Spinal cord (tissue), 10 donors: ENCODE measurements at places on chromosomes 7 and 10.

DNA sequence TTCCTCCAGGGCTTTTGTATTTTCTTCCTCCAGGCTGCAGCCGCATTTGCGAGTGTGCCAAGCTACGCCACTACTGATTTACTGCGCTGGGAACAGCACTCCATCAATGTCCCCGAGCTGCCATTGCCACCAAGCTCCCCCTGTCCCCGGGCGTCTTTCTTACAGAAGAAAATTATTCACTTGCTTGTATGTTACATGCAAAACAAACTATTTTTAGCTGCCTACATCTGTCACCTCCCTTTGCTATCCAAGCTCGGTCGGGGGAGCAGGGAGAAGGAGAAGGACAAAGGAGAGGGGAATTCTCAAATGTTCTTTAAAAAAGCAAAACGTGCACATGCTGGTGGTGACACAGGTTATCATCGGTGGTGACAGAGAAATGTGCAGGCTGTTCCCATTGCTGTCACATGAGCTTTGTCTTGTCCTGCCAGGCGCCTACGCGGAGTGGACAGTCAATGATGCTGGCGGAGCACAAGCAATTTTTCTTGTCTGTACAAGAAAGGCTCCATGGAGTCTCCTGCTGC, 93.1 kb downstream of the ADARB2 start:
- DNase-seq: no peak

DNA sequence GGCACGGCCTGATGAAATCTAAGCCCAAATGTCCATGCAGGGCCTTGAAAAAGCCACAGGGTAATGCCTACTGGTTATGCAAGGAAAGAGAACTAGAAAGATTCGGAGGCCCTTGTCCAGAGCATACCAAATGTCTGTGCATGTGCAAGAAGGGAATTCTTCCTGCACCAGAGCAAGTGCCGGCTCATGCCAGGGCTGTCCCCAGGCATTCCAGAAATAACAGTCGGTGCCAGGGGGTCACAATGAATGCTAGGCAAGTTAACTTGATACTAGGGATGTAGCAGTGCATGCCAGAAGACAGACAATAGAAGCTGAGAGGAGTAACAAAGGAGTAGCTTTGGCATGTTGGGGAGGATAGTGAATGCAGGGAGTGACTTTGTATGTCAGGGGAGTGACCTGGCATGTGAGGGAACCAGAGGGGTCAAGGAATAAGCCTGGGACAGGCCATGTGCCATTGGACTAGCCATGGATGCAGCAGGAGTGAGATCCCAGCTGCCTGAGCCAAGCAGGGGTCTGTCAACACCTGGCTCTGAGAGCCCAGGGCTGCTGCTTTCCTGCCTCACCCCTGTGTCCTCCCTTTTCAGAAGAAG, 119.5 kb upstream of the UNC5B start:
- DNase-seq: no peak

GRCh38 chr7:38396852-38397251, 123.4 kb upstream of the TARP start:
- no peak for DNase-seq

GRCh38 chr10:93074147-93074596, 479 bp downstream of the CYP26A1 start:
- DNase-seq: no peak

DNA sequence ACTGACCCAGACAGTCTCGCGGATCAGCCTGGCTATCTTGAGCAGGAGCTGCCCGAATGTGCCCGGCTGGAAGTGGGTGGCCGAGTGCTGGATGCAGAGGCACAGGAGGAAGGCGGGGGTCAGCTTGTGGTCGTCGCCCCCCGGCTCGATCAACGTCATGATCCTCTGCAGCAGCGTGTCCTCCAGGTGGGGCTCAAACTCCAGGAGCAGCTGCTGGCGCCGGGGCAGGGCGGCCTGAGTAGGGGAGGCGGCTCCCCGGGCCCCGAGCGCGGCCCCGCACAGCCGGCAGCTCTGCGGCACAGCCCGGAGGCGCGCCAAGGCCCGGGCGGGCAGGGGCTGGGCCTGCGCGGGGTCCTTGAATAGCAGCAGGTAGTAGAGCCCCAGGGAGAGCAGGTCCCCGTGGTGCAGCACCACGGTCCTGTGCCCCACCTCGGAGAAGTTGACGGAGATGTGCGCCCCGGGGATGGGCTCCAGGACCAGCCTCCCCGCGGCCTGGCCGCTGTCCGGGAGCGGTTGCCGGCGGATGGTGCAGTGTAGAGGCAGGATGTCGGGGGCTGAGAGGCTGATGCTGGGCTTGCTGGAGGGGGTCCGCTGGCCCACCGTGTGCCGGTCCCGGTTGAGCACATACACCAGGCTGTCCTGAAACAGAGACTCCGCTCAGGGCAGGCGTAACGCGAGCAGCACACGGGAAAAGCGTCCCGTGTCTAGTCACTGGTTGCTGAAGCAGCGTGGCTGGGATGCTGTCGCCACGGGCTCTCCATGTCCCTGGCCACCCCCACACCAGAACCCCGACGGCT, 27.0 kb downstream of the PAPOLB start:
- no peak for DNase-seq

GRCh38 chr7:7323921-7324320, 141.6 kb downstream of the C1GALT1 start:
- no peak for DNase-seq

- DNase-seq: no peak
Measured at GRCh38 chr10:29671228-29671780, 36.5 kb upstream of the SVIL start.

GRCh38 chr10:124465003-124465776, 3.6 kb downstream of the LHPP start:
- DNase-seq: no peak

DNA sequence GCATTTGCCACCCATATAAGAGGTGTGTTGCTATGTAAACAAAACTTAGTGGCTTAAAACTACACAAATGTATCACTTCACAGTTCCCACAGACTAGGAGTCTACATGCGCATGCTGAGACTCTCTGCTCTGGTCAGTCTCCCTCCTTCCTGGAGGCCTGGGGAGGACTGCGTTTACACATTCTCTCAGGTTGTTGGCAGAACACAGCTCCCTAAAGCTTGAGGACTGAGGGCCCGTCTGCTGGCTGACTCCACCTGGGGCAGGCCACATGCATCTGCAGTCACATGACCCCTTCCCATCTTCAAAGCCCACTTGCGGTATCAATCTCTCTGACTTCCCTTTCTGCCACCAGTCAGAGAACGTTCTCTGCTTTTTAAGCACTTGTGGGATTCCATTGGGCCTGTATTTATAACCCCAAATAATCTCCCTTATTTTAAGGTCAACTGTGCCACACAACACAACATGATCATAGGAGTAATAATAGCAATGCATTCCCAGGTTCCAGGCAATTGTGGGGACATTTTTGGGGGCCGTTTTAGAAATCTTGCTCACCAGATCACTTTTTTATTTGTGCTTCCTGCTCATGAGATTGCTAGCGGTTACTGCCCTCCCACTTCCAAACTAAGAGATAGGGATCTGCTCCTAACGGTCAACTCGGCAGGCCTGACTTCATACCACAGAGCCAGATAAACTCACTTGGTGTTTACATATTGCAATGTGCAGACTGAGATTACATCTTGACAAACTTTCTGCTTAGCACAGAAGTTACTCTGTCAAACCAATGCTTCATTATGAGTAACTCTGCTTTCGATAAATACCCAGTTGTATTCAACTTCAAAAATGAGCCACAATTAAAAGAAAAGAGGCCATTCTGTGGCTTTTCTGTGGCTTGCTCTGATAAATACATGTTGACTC, 96.3 kb downstream of the ALOX5 start:
- DNase-seq: no peak

- no peak for DNase-seq
Measured at GRCh38 chr10:18650404-18650997, 886 bp downstream of the NSUN6 start.

DNA sequence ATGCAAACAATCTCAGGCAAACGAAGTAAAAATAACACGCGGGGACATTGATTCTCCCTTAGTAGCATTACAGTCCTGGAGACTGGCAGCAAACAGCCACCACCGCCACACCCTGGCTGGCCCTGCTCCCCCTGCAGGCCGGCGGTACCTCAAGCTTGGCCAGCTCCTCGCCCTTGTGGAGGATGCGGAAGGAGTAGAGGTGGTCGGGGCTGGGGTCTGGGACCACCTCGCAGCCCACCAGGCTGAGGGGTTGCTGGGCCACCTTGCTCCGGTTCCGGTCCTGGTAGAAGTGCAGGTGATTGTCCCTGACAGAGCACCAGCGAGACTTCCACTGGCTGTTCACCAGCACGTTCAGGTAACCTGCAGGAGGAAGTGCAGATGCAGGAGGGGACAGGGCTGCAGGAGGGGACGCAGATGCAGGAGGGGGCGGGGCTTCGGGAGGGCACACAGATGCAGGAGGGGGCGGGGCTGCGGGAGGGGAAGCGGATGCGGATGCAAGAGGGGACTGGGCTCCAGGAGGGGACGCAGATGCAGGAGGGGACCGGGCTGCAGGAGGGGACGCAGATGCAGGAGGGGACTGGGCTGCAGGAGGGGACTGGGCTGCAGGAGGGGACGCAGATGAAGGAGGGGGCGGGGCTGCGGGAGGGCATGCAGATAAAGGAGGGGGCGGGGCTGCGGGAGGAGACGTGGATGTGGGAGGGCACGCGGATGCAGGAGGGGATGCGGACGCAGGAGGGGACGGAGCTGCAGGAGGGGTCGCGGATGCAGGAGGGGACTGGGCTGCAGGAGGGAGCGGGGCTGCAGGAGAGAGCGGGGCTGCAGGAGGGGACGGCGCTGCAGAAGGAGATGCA, 65.7 kb downstream of the VWA2 start:
- DNase-seq: peak; percentile 19

- DNase-seq: no peak
Measured at GRCh38 chr7:152103066-152103465, 77.6 kb downstream of the GALNT11 start.

DNA sequence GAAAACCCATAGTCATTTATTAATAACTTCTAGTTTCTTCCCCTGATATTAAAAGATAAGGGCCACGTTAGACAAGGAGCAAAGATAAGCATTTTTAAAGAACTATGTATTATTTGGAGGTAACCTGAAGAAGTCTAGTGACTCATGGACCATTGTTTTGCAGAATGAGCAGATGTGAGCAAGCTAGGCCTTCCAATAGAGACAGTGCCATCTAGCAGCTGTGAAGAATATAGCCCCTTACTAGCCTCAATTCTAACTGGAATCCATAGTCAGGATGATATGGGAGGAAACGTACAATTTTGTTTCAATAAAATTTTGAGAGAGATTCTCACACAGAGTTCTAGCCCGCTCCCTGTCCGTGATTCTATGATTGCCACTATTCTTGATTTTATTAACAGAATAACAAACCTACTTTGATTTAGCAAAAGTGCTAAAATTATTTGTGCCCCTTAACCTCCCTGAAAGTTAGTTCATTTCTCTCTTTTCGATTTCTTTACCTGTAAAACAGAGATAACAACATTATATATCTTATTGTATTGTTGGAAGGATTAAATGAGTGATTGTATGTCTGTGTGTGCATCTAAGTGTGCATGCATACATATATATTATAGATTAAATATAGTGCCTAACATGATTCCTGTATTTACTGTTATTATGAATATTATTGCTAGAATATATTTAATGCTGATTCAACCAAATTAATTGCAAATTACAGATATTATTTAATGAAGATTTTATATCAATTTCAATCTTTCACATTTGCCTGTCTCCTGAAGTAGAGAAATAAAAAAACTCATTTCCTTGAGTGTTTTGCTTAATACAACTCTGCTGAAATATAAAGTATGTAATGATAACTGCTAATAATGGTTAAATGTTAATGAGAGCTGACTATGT, 22.7 kb downstream of the FAM237B start:
- peak; percentile 7 for DNase-seq

GRCh38 chr7:35019801-35020200, 17.5 kb downstream of the DPY19L1 start:
- DNase-seq: no peak

DNA sequence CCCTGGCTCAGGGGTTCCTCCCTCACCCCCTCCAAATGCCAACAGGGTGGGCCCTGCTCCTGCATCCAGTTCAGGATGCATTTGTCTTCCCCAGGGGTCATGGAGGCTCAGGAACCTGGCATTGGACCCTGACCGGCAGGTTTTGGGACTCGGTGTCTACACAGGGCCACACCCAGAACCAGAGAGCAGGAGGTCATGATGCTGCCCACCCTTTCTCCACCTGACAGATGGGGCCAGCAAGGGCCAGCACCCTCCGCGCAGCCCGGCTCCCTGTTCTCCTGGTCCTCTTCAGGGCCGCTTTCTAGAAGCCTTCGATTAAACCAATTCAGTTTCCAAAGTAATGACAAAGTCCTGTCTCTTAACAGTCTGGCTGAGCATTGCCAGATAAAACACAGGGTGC, 50.2 kb downstream of the CAMK2B start:
- DNase-seq: no peak

GRCh38 chr10:93812659-93813338, 55.1 kb downstream of the LGI1 start:
- no peak for DNase-seq
